ENCODE measurements at places on chromosomes 7 and 10.

- peak; percentile 15 for DNase-seq
Observed at GRCh38 chr10:9781666-9782065, 1236.0 kb upstream of the CELF2 start.

DNA sequence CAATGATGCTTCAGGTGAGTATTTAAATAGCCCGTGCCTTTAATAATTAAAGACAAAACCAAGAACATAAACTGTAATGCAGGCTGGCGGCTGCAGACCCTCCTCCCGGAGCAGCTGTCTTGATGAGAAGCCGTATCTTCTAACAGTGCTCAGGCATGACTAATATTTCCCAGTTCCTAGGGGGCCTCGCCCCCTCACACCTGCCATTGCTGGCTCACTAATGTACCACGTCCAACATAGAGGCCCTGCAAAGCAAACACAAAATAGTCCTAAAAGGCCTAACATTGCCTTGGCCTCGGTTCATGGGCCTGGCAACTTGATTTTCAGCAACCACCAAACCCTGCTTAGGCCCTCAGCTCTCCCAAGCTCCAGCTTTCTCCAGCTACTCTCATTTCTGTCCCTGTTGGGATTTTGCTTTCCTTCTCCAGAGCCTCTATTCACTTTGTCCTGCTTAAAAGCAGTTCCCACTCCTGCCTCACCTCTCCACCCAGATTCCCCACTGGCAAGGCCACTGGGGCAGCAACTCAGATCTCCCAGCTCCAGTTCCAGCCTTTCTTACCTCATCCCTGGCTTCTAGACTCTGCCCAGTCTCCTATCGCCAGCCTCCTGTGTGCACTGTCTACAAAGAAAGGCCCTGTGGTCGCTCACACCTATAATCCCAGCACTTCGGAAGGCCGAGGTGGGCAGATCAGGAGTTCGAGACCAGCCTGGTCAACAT is 16.2 kb downstream of the SORBS1 start:
- DNase-seq, result no peak

DNA sequence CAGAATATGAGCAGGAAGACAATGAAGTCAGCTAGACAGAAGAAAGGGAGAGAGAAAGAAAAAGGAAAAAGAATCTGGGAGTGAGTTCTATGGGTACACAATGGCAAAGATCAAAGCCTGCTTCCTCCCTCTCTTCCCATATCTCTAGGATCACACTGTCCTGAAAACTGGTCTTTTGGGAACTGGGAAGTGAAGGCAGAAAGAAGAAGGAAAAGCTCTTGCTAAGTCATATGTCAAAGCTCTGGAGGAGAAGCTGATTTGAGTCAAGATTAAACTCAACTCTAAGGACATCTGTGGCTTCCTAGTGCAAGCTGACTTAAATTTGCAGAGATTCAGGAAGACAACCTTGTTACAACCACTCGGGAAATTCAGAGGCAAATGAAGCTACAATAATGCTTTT is 147.5 kb downstream of the DOCK4 start:
- no peak for DNase-seq

GRCh38 chr10:43105956-43106229 is 29.0 kb downstream of the RET start:
- no peak for DNase-seq

DNA sequence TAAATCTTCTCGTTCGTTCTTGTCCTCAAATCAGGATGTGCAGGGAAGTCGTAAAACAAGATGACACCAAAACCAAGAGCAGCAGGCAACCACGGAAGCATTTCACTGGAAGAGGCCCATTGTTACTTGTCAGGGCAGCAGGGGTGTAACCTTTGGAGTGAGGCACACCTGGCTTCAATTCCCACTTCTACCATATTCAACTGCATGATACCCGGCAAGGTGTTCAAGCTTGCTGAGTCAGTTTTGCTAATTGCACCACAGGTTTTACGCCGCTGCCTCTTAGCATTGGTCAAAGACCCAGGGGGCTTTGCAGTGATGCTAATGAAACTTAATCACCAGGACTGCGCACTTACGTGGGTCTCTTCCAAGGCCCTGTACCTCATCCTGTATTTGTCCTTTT is 50.0 kb upstream of the PTER start:
- DNase-seq, result no peak
